ENCODE measurements at places on chromosomes 6 and 20. TPM values are rescaled to one million over a fixed set of nuclear protein-coding genes. Genes with fewer than 3 reads are reported as not detected.
A peak's percentile ranks its signal among the peaks of the same experiment; 100 is the strongest.

The SOX18 gene
- total RNA-seq: 42.1 TPM

The GPR6 gene
- total RNA-seq: not detected

The FAM184A gene
- total RNA-seq: 4.3 TPM

The CLVS2 gene
- not detected for total RNA-seq

The RCAN2 gene
- total RNA-seq: 146 TPM

The TFAP2D gene
- not detected for total RNA-seq

The BNIP5 gene
- not detected for total RNA-seq

The FAM110A gene
- 2.6 TPM for total RNA-seq

- DNase-seq: no peak
Measured at GRCh38 chr6:34982424-34982852, 93.4 kb downstream of the ANKS1A start.

GRCh38 chr6:133187657-133188453 is 53.3 kb upstream of the EYA4 start:
- DNase-seq: no peak

- DNase-seq: no peak
Measured at GRCh38 chr6:46221222-46221793, 50.5 kb upstream of the ENPP5 start.

GRCh38 chr6:19795211-19795610 is 42.0 kb upstream of the ID4 start:
- no peak for DNase-seq

GRCh38 chr20:9928281-9928737 is 89.4 kb upstream of the PAK5 start:
- DNase-seq: no peak

GRCh38 chr20:4962241-4962855 is 39.0 kb downstream of the SLC23A2 start:
- DNase-seq: no peak

DNA sequence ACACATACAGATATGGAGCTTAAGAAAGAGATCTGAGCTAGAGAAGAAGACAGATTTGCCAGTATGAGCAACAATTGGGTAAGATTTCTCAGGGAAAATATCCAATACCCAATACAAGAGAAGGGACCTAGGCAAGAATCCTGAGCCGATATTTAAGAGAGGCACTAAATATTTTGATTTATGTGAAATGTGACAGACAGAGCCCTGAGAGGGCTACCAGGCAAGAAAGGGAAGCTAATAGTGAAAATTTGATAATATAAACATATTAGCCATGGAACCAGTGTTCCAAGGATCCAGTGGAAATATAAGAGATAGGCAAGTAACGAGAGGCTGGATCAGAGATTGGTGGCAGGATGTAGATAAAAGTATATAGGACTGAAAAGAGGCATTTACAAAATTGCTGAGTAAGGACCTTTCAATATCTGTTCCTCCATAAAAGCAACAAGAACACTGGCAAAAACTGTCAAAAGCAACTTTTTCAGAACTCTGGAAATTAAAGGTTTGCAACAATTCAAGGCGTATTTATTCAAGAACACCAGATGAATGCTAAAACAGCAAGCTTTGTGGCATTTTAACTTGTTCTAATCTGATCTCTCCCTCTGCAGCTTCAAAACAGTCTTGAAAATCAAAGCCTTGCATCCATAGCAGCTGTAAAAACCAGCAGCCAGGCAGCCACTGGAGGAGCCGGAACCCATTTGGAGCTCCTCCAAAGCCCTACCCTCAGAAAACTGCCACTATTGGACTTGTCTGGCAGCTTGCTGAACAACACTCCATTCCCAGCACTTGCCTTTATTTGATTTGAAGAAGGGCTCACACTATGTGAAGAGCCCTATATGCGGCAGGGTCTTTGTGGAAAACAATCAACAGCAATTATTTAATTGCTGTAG is 58.8 kb downstream of the REV3L start:
- peak; percentile 49 for DNase-seq

GRCh38 chr6:96834070-96834469 is 3.2 kb downstream of the GPR63 start:
- no peak for DNase-seq

DNA sequence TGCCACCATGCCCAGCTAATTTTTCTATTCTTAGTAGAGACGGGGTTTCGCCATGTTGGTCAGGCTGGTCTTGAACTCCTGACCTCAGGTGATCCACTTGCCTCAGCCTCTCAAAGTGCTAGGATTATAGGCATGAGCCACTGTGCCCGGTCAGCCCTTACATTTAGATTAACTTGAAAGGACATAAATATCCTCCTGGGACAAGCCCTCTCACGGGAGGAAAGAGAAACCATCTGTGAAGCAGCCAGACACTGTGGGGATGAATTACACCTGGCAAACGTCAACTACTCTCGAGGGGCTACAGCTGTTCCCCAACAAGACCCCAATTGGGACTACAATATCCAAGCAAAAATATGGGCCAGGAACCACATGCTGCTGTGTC is 32.7 kb upstream of the SAMHD1 start:
- DNase-seq: no peak

DNA sequence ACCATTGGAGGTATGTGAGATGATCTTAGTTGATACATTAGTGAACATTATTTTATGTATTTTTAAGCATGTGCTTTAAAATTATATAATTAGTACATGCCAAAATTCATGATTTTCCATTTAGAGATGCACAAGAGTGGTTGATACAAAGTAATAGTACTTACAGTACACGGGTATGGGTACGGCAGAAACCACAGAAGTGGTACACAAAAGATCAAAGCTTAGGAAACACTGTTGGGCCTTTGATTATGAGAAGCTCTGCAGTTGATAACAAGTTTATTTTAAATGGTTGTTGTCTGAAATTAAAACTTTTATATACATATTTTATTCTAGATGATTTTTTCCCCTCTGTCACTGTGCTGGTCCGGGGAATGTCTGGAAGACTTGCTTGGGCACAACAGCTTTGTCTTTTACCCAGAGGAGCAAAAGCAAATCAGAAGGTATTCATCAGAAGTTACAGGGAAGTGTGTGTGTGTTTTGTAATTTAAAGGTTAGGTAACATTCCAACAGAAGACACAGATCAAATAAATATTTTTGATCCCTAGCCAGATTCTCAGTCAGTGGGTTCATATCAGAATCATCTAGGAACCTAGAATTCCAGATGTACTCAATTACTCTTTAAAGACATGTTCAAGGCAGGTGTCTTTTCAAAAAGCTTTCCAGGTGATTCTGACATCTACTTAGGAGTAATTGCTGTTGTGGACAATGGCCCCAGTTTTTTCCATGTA is 32.5 kb upstream of the ADIG start:
- DNase-seq: no peak

- DNase-seq: no peak
Measured at GRCh38 chr6:136782021-136782770, 10.1 kb downstream of the MAP3K5 start.

- DNase-seq: no peak
Measured at GRCh38 chr6:28802417-28803336, 121.1 kb downstream of the TRIM27 start.

DNA sequence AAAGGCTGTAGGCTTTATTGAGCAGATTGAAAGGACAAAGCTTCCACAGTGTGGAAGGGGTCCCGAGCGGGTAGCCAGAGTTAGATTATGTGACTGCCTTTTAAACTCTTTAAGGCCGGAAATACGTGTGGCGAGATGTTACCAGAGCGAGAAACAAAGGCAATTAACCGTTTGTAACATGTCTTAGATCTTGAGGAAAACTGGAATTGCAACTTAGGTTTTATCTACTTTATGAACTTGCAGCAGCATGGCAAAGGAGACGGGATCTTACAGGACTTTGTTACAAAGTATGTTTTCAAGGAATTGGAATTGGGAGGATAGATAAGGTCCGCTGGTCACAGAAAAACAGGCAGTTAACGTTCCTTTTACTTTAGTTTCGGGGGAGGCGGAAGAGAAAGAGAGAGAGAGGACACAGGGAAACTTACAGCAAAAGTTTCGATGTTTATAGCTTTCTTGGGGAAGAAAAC is 594.7 kb upstream of the ADGRB3 start:
- no peak for DNase-seq

GRCh38 chr6:39193201-39193791 is 36.0 kb downstream of the KCNK5 start:
- no peak for DNase-seq

GRCh38 chr6:35318196-35319171 is 20.9 kb downstream of the DEF6 start:
- DNase-seq: peak; percentile 79

DNA sequence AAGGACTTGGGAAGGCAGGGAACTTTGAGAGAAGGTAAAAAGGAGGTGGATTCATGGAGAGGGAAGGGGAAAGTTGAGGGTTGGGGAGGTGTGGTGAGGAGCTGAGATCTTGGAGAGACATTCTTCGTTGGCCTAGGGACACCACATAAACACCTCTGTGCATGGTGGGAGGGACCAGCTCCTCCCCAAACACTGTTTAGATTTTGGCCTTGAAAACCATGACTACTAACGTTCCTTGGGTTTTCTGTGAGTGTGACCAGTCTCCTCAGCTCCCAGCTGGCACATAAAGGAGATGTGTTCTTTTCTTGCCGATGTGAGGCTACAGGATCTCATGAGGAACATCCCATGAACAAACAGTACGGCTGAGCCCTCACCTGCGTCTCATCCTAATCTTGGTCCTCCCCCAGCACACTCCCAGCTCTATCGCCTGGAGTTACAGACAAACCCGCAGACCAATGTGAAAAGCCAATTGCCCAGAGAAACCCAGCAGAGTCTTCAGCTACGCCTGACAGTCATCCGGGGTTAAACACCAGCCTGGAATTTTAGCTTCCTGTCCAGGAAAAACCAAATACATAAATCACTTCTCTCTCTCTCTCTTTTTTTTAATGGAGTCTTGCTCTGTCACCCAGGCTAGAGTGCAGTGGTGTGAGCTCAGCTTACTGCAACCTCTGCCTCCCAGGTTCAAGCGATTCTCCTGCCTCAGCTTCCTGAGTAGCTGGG is 22.0 kb upstream of the DDR1 start:
- no peak for DNase-seq

DNA sequence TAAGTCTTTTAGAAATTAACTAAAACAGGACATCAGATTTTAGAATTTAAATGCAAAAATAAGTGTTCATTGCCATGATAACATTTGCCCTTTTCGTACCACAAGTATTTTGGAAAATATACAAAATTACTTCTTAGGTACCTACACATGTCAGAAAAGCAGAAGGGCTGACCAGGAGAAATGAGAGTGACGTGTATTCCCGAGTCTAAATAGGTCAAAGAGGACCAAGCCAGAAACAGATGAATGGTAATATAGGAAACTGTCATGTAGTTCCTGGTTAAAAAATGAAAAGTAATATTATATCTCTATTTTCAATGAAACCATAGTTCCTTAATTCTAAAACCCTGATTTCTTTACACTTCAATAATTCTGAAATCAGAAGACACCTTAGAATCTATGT is 126.2 kb downstream of the IPCEF1 start:
- DNase-seq: no peak

DNA sequence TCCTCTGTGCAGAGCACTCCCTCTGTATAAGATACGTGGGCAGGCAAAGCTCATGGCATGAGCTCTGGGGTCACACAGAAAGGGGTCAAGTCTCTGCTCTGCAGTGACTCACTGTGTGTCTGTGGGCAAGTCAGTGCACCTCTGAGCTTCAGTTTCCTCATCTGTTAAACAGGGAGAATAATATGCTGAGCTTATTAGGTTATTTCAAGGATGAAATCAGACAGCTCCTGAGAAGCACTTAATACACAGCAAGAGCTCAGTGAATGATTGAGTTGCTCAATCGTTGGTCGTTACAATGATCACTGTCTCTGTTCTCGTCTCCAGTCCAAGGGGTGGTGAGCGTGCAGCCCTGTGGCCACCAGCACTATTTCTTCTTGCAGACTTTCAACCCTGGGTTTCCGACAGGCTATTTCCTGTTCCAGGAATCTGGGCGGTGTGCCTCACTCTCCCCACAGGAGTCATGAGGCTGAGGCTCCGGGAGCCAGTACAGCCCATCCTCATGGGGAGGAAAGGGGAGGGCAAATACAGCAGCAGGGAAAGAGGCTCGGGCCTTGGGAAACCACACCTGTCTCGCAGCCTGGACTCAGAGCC is 28.9 kb downstream of the KIAA1755 start:
- no peak for DNase-seq

- no peak for DNase-seq
Measured at GRCh38 chr20:52681288-52681687, 290.9 kb upstream of the TSHZ2 start.

DNA sequence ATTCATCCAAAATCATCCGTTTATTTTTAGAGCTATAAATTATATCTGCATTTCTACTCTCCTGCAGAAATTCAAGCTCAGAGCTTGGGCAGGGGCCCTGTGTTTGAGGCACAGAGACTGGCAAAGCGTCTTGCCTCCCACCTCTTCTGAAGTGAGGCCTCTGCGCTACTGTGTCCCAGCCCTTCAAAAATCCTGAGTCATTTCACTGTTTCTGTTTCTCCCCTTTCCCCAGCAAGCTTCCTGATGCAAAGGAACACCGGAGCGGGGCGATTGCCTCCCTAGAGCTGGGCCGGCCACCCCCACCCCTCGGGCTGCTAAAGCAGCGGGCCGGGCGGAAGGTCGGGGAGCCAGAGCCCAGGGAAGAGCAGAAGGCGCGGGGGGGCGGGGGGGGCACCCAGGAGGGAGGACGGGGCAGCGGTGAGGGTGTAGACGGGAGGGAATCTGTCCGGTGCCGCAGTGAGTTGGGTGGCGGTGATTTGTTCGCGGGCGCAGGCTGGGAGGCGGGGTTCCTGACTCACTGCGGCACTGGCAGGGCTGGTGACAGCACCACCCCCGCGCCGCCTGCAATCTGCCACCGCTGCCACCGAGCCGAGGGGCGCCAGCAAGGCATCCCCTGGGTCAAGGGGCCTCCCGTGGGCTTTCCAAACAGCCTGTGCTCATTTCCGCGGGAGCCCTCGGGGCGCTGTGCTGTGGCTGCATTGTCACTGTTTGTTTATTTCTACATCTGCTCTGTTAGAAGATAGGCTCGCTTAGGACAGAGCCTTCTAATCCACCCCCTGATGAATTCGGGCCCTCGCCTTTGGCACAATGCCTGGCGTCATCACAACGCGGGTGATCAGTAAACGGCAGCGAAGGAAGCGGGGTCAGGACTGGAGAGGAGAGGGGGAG is 46.5 kb upstream of the SNAP25 start:
- peak; percentile 77 for DNase-seq

- DNase-seq: no peak
Measured at GRCh38 chr6:124512431-124512830, 449.8 kb upstream of the RNF217 start.

GRCh38 chr20:61560361-61560853 is 308.3 kb downstream of the CDH4 start:
- peak; percentile 53 for DNase-seq

GRCh38 chr6:33481192-33481591 is 26.8 kb downstream of the ZBTB9 start:
- DNase-seq: no peak

DNA sequence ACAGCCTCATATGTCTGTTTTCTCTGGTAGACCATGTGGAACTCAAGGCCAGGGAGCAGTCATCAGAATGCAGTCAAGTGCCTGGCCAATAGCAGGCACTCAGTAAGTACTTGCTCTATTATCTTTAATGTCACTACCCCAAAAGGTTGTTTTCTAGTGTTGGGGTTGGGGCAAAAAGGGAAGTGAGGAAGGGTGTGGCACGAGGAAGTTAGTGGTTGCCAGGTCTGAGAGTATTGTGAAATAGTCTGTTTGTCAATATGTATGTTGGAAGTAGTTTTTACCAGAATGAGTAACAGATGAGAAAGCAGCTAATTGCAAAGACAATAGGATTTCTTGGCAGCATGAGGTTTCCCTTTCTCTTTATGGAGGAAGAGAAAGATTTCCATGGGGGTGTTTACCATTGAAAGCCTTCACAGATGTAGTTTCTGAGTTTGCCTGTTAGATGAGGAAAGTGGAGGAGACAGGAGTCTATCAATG is 59.5 kb upstream of the ARMH2 start:
- no peak for DNase-seq

All from right cardiac atrium (tissue), 5 donors.